Effector memory CD4-positive, alpha-beta T cell (primary cell): ENCODE measurements at places on chromosomes 7 and 10.

GRCh38 chr10:125093974-125094705 is 66.2 kb downstream of the CTBP2 start:
- no peak overlapping the region for H3K4me3 ChIP-seq
- H3K4me1 ChIP-seq: no peaks in the 10 kb centered on the region
- H3K27ac ChIP-seq: no peak overlapping the region
- no peak for DNase-seq
- no peaks in the 10 kb centered on the region for H3K36me3 ChIP-seq
- H3K27me3 ChIP-seq: no peaks in the 10 kb centered on the region

GRCh38 chr7:94195201-94195600 is 191.0 kb upstream of the BET1 start:
- H3K27me3 ChIP-seq: no peaks in the 10 kb centered on the region
- DNase-seq: no peak
- no peaks in the 10 kb centered on the region for H3K36me3 ChIP-seq
- H3K4me1 ChIP-seq: no peaks in the 10 kb centered on the region
- no peak overlapping the region for H3K27ac ChIP-seq
- H3K4me3 ChIP-seq: no peak overlapping the region

- H3K4me3 ChIP-seq: no peak overlapping the region
- H3K36me3 ChIP-seq: no peaks in the 10 kb centered on the region
- DNase-seq: no peak
- no peaks in the 10 kb centered on the region for H3K4me1 ChIP-seq
- H3K27me3 ChIP-seq: no peaks in the 10 kb centered on the region
Measured at GRCh38 chr10:10660054-10660453, 357.6 kb upstream of the CELF2 start.

DNA sequence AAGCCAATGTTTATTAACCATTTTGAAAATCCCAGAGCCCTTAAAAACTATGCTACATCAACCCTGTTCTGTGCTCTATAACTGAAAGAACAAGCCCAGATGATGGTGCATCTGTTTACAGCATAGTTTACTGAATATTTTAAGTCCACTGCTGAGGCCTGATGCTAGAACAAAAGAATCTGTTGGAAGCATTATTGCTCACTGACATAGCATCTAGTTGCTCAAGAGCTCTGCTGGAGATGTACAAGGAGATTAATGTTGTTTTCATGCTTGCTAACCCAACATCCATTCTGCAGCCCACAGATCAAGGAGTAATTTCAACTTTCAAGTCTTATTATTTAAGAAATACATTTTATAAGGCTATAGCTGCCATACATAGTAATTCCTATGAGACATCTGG is 181.3 kb upstream of the FEZF1 start:
- H3K4me3 ChIP-seq: no peak overlapping the region
- H3K36me3 ChIP-seq: no peaks in the 10 kb centered on the region
- DNase-seq: no peak
- no peak overlapping the region for H3K27ac ChIP-seq
- H3K27me3 ChIP-seq: no peaks in the 10 kb centered on the region
- no peaks in the 10 kb centered on the region for H3K4me1 ChIP-seq

GRCh38 chr10:5530846-5531557 is 6.2 kb downstream of the CALML3 start:
- H3K4me1 ChIP-seq: no peaks in the 10 kb centered on the region
- H3K4me3 ChIP-seq: no peak overlapping the region
- H3K27ac ChIP-seq: no peak overlapping the region
- H3K36me3 ChIP-seq: no peaks in the 10 kb centered on the region
- DNase-seq: no peak

DNA sequence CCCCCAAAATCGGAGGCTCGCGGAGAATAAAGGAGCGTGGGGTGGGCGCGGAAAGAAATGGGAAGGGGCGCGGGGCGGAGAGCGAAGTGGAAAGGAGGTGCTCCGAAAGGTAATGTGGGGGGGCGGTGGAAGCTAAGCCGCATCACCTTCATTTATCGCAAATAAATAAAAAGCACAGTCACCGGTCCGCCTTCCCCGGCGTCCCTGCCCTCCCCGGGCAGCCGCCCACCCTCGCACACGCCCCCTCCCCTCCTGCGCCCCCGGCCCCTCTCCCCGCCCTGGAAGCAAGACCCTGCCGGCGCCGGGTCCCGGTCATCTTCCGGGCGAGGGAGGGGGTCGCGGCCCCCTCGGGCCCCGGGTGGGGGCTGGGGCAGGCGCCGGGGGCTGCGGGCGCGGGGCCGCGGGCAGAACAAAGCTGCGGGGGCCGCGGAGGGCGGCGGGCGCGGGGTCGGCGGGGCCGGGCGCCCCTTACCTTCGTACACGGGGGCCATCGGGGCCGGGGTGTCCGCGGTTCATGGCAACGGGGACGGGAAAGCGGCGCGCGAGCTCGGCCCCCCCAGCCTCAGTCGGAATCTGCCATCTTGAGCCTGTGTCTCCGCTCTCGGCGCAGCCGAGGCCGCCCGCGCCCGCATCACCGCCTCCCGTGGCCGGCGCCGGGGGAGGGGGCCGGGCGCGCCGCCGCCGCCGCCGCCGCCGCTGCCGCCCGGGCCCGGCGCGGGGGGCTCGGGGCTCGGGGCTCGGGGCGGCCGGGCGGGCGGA is 486 bp downstream of the HIPK2 start:
- H3K4me3 ChIP-seq: peak overlapping the region; percentile 83
- DNase-seq: peak; percentile 32
- H3K27ac ChIP-seq: peak overlapping the region; percentile 80
- no peaks in the 10 kb centered on the region for H3K36me3 ChIP-seq
- peaks cover 23% of the 10 kb centered on the region for H3K4me1 ChIP-seq

- H3K27me3 ChIP-seq: no peaks in the 10 kb centered on the region
- H3K4me1 ChIP-seq: no peaks in the 10 kb centered on the region
- no peak for DNase-seq
- no peak overlapping the region for H3K4me3 ChIP-seq
- no peak overlapping the region for H3K27ac ChIP-seq
Measured at GRCh38 chr7:19421861-19422260, 276.6 kb upstream of the FERD3L start.

DNA sequence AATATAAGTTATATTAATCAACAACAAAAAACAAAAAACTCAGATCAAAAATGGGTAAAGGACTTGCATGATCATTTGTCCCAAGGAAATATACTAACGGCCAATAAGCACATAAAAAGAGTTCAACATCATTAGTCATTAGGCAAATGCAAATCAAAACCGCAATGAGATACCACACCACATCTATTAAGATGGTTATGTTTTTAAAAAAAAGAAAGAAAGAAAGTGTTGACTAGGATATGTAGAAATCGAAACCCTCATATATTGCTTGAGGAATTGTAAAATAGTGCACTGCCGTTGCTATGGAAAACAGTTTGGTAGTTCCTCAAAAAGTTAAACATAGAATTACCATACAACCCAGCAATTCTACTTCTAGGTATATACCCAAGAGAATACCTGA is 39.4 kb upstream of the CTNNA3 start:
- no peak for DNase-seq
- H3K36me3 ChIP-seq: no peaks in the 10 kb centered on the region
- no peak overlapping the region for H3K27ac ChIP-seq
- H3K4me1 ChIP-seq: no peaks in the 10 kb centered on the region

- DNase-seq: no peak
- no peak overlapping the region for H3K4me3 ChIP-seq
- no peaks in the 10 kb centered on the region for H3K36me3 ChIP-seq
Measured at GRCh38 chr10:130020651-130021382, 56.7 kb upstream of the EBF3 start.
